Pericardium fibroblast (primary cell): ENCODE measurements at places on chromosomes 16 and 17. TPM values are rescaled to one million over a fixed set of nuclear protein-coding genes. Genes with fewer than 3 reads are reported as not detected.

HEXIM2 gene
- 1.9 and 7.3 TPM in 2 replicates for total RNA-seq

CAMTA2 gene
- 19.3 and 28.2 TPM in 2 replicates for total RNA-seq

ABCC11 gene
- under 0.01 TPM in 1 of 2 replicates, not detected in the other for total RNA-seq

IGFBP4 gene
- 377 and 471 TPM in 2 replicates for total RNA-seq

CYB5B gene
- total RNA-seq = 44.6 and 47.2 TPM in 2 replicates

FOXF1 gene
- total RNA-seq = 1.1 and 2.2 TPM in 2 replicates

CCDC137 gene
- 11.3 and 16.8 TPM in 2 replicates for total RNA-seq
